ENCODE measurements at places on chromosomes 5 and 9.

DNA sequence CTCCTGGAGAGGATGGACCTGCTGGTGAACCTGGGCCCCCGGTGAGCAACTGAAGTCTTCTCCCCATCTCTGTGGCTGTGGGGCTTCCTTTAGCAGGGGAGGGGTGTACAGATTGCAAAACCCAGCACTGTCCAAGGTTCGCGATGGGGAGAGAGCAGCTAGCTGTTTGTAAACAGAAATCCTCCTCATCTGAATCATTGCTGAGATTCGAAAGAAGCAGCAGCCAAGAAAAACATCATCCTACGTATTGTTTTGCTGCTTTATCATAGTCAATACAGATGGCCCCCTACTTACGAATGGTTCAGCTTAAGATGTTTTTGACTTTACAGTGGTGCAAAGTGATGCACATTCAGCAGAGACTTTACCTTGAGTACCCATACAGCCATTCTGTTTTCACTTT, 80.0 kb upstream of the TGFBR1 start:
- no peak for DNase-seq

DNA sequence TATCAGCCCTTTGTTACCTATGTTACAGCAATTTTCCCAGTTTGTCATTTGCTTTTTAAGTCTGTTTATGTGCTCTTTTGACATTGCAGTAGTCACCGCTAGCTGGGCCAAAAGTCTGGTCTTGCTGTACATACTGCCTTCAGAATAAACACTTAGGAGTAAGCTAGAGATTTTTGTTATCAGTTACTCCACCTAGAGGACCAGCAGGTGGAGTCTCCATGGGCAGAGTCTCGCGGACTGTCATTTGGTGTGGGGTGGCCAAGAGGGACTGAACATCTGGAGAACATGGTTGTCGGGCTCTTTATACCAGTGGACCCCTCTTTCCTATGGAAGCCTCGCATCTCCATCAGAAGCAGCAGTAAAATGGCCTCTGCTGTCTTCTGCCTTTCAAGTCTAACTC, 10.8 kb upstream of the MGAT1 start:
- no peak for DNase-seq

DNA sequence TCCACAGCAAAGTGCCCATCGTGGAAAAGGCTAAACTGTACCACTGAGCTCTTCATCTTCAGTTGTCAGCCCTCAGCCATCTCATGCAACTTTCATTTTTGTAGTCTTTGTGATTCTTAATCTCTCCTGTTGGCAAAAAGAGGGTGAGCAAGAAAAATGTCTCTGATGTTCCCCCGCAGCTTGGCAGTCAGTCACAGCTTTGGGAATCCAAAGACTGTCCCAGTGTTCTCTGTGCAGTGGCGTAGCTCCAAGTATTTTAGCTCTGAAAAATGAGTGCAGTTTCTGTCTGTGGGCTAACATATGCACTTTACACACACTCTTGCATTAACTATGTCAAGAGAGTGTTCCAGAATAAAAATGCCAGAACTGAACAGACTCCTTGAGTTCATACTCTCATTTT, 372.2 kb downstream of the TMEM232 start:
- no peak for DNase-seq

DNA sequence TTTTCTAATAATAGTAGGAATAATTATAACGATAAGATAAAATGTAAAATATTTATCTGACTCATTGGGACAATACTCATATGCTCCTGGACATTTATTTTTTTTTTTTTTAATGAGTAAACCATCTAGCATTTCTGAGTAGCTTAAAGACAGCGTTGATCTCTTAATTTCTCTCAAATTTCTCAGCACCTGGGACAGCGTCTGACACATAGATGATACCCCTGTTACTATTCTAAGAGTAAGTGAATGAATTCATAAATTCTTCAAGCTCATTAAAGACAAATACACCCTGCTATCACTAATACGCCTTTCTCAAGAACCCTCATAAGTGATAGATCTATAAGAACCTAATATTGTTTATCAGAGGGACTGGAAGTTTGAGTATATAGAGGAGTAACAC, 12.0 kb upstream of the HTR4 start:
- no peak for DNase-seq
